NCI-H1092 (cell line): ENCODE measurements at places on chromosomes 4 and X.

- DNase-seq: no peak
Observed at GRCh38 chr4:151990201-151990600, 229.4 kb upstream of the GATB start.

DNA sequence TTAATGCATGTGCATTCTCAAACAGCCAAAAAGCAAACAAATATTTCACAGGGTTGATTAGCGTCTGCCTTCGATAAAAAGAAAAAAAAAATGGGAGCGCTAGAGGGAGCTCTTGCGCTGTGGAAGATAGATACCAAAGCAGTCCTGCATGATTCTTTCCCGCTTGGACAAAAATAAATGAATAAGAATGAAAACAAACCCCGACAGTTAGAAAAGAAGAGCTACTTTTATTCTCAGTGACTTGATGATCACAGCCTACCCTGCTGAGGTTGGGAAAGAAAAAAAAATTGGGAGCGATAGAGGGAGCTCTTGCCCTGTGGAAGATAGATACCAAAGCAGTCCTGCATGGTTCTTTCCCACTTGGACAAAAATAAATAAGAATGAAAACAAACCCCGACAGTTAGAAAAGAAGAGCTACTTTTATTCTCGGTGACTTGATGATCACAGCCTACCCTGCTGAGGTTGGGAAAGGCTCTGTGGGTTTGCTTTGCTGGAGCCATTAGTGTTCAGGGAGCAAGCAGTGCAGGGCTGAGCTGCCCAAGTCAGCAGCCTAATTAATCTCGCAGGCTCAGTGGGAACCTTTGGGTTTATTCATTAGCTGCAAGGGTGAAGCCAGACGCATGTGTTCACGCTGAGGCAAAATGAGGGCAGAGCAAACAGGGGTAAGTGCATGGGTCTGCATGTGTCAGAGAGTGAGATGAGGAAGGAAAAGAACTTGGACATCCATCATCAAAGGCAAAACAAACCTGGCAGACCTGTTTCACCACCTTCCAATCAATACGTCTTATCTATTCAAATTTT lies 249.3 kb upstream of the PRKX start:
- DNase-seq: peak; percentile 14

DNA sequence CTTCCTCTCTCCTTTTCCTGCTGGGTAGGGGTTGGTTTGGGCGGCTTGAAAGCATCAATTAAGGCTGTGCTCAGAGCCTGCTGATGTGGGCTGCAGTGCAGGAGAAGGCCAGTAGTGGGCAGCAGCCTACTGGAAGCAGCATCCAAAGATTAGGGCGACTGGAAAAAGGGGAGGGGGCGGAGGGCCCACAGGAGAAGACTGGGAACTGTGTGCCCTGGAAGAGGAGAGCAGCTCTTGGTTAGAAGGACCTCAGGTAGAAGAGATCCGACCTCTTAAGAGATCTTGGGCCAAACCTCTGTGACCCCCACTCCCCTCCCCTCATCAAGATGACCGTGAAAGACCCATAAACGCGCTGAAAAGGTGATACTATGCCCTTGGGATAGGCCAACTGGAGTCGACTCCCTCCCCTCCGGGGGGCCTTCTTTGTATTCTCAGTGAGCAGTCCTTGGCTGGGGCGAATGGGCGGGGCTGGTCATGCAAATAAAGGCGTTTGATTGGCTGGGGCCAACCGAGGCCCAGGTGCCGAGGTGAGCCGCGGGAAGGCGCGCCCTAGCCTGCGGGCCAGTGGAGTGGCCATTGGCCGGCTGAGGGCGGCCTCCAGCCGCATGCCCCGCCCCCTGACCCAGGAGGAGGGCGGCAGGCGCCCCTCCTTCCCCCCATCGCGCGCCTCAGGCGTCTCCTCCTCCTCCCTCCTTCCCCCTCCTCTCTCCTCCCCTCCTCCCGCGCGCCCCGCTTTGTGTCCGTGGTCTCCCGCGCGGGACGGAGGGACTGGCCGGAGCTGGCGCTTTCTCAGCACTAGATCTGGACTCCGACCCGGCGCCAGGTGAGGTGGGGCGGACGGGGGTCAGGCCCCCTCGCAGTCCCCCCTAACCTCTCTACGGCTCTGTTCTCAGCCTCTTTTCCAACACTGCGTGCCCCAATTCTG lies 10.1 kb downstream of the DLG3 start:
- DNase-seq: peak; percentile 87

- peak; percentile 11 for DNase-seq
Observed at GRCh38 chr4:78612398-78613178, 61.0 kb downstream of the ANXA3 start.

DNA sequence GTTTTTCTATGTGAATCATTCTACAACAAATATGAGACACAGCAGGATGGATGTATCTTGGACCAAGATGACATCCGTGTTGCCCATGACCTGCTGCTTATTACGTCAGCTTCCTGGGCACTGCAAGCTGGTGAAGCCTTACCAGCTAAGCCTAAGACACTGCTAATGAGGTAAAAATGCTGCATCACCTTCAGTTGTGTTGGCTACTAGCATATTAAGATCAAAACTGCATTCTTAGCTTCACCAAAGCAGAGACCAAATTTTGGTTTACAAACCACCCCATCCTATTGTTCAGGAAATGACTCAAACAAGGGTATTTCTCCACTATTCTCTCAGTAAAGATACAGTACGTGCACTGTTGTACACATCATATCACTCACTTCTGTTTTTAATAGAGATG lies 50.3 kb downstream of the MAML3 start:
- DNase-seq: no peak

GRCh38 chr4:83516042-83516772 lies 19.7 kb upstream of the GPAT3 start:
- DNase-seq: no peak

DNA sequence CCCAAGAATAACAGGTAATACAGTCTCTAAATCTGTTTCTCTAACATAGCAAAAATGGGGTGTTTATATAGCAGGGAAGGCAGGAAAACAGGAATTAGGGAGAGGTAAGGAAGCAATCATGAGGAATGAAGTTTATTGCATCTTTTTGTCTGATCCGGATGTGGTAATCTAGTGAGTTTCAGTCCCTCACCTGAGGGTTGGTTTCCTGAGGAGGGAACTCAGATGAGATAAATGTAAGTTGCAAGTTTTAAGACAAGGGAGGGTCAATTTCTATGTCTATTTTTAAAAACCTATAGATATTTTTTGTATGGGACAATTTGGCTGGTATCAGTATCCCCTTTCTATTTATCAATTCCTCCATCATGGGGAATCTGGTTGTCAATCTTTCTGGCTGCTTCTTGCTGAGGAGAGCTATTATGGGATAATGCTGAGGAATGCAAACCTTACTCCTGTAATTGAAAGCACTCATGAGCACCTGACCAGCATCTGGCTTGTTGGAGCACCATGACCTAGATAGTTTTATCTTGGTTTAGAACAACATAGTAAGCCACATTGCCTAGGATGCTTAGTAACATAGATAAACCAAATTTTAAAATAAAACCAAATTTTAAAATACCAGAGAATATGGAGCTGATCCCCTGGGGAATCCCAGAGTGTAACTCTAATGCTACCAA lies 130.1 kb downstream of the ADAM29 start:
- no peak for DNase-seq

DNA sequence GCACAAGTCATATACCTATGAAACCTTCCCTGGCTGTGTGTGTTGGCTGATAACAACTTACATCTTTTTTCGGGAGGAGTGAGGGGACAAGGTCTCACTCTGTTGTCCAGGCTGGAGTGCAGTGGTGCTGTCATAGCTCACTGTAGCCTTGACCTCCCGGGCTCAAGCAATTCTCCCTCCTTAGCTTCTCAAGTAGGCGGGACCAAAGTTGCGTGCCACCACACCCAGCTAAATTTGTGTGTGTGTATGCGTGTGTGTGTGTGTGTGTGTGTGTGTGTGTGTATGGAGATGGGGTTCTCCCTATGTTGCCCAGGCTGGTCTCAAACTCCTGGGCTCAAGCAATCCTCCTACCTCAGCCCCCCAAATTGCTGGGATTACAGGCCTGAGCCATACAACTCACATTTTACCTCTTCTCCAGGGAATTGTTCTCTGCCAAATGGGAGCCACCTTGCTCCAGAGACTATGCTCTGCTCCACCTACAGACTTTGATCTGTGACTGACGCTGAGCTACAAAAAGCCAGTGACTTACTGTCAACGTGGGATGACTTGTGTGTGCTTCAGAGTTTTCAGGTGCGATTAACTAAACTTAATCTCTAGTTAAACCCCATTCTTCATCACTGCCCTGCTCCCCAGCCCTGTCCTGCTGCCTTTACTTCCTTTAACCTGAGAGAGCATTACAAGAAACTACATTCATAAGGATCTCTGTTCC lies 2.0 kb upstream of the BEX4 start:
- DNase-seq: no peak

DNA sequence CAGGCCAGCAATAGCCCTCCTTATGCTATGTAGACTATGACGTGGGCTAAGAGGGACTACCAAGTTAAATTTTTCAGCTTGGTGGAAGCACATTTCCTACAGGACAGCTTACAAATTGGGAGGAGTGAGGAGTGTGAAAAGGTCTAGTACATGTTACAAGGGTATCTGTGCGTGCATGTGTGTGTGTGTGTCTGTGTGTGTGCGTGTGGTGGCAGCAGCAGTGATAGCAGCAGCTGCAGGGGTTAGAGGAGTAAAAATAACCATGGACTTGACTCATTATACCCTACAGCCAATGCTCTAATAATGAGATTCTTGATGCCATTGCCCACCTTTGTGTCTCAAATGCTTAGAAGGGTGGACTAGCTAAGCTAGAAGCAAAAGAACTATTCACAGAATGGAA lies 88.6 kb downstream of the SLC9A7 start:
- no peak for DNase-seq

GRCh38 chr4:147543034-147543433 lies 62.1 kb downstream of the EDNRA start:
- DNase-seq: no peak

DNA sequence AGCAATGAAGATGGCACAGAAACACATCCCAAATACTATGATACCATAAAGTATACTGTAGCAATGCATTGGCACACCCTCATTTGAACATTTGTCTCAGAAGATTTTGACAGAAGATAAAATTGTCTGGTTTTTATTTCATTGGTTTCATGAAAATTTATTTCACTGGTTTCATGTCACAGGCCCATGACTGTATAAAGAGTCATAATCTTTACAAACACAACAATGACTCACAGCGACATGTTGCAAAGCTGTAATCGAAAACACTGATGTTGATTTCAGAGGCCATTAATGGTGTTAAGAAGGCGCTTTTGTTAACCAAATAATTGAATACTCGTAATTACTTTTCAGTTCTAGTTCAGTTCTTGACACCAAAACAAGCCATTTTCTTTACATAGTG lies 8.1 kb upstream of the DTHD1 start:
- DNase-seq: no peak

- no peak for DNase-seq
Observed at GRCh38 chr4:174929346-174929745, 11.2 kb downstream of the ADAM29 start.

DNA sequence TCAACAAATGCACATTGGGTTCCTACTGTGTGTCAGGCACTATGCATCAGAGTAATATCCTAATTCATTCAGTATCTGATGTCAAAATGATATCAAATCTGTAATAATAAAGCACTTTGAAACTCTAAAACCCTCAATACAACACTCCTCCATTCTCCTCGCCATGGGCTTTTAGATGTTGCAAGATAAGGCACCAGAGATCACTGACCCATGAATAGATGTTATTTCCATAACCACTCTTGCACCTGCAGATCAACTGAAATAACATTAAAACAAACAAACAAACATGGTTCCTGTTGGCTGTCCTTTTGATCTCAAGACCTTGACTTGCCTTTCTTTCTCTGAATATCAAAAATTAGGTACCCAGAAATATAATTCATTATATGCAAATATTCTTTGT lies 100.2 kb downstream of the MAB21L2 start:
- no peak for DNase-seq

GRCh38 chrX:13367950-13368349 lies 48.1 kb upstream of the ATXN3L start:
- DNase-seq: no peak

GRCh38 chr4:133938061-133938460 lies 263.5 kb downstream of the PABPC4L start:
- no peak for DNase-seq

DNA sequence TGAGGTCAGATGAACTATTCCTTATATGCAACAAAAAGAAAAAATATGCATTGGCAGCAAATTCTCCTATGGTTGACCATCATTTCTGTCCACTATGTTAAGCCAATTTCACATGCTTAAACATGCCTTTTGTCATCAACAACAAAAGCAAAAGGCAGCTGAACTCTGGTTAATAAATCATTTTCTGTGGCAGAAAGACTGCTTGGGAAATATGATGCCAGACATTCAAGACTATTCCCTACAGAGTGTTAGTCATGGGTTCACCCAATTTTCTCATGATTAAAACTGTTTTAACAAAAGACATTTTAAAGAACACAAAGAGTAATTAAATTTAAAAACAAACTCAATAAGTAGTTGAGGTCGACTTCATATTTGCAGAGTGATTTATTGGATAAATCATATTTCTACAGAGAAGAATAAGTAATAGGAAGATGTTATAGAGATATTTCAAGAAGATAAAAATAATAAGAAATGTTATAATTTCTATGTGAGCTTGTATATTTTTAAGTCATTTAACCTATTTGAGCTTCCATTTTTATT lies 890.6 kb downstream of the STPG2 start:
- DNase-seq: no peak

GRCh38 chrX:13571136-13571535 lies 1.7 kb downstream of the EGFL6 start:
- DNase-seq: no peak

DNA sequence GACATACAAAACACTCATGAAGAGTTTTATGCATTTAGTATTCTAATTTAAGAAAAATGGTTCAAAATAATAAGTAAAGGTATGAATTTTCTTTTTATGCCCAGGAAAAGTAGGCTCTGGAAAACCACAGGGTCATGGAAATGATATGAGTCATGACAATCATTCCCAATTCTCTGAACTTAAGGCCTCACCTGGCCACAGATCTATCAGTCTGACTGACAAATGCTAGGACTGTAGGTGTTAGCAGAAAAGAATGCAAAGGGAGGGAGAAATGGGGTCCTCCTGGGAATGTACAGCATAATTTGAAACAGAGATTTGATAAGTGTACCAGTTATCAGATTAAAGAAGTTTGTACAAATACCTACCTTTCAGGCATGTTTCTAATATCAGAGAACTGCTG lies 270.5 kb upstream of the ARSJ start:
- DNase-seq: no peak

DNA sequence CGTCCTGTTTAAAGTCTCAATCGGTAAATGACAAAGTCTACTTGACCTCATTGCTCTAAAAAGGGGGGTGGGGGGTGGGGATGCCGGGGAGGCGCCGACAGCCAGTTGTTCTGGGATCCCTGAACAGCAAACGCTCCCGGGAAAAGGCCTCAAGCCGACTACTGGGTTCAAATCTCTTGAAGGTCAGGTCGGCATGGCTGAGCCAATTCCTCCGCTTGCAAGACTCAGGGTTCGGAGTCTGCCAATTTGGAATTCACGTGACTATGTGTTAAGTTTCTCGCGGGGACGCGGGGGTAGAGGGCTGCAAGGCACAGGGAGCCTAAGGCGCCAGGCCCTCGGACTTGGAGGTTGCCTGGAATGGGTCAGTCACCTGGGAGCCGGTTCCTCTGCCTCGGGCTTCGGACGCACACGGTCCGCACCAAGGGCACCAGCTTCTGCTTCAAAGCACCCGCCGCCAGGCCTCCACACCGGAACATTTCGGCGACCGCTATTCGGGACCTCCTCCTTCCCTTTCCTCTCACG lies 399 bp downstream of the AIFM1 start:
- DNase-seq: no peak

- DNase-seq: no peak
Observed at GRCh38 chr4:38281371-38282071, 321.3 kb downstream of the PTTG2 start.

GRCh38 chr4:69617083-69617694 lies 22.3 kb downstream of the UGT2A2 start:
- DNase-seq: no peak

- no peak for DNase-seq
Observed at GRCh38 chr4:7334521-7335275, 100.0 kb downstream of the PSAPL1 start.
